Right hindlimb (tissue), 1 donor: ENCODE measurements at places on chromosomes 1 and 21.

DNA sequence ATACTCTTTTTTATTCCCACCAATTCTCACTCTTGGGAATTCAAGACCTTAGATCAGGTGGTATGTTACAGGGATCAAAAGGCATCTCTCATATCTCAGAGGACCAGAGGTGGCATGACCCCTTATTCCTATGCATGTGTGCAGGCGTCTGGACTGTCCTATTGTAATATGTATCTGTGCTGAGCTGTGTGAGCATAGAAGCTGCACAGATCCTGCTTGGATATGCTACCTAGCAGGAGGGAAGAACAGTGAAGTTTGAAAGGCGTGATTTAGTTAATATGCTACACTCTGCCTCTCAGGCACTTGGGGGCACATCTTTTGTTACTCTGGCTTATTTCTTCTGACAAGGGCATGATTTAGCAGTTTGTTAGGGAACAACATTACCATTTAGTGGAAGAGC lies 86.7 kb upstream of the ZRANB2 start:
- DNase-seq: no peak

DNA sequence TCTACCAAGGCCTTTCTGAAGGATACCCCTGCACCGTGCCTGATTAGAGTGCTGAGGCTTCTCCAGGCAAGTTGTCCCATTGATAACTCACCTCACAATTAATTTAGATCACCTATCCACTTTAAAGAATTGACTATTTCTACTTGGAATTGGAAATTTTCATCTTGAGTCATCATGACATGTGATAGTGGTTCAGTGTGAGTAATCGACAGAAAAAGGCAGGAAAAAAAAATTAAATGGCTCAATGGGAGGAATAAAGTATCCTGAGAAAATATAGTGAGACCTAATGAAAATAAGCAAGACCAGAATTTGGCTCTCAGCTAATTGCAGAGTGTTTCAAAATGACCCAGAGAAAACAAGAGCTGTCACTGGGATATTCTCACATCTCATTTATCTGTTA lies 222.4 kb upstream of the C8B start:
- DNase-seq: no peak

- DNase-seq: no peak
Measured at GRCh38 chr1:207654320-207654719, 9.4 kb downstream of the CR1L start.

DNA sequence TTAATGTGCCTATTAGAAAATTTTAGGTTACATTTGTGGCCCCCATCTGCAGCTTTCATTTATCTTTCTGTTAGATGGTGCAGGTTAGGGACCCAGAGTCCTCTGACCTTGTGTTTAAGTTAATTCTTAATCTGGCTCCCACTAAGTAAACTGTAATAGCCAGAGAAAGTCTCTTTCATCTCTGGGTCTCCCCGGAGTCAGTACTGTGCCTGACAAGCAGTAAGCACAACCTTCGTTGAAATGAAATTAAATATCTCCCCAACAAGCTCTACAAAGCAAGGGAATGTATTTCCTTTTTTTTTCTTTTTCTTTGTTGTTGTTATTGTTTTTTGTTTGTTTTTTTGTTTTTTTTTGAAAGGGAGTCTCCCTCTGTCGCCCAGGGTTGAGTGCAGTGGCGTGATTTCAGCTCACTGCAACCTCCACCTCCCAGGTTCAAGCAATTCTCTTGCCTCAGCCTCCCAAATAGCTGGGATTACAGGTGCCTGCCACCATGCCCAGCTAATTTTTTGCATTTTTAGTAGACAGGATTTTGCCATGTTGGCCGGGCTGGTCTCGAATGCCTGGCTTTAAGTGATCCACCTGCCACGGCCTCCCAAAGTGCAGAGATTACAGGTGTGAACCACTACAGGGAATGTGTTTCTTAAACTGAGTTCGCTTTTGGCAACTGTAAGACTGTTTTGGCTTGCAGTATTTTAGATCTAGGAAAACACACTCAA lies 81.6 kb downstream of the HHIPL2 start:
- no peak for DNase-seq

GRCh38 chr1:17953921-17954320 lies 153.7 kb upstream of the IGSF21 start:
- no peak for DNase-seq

DNA sequence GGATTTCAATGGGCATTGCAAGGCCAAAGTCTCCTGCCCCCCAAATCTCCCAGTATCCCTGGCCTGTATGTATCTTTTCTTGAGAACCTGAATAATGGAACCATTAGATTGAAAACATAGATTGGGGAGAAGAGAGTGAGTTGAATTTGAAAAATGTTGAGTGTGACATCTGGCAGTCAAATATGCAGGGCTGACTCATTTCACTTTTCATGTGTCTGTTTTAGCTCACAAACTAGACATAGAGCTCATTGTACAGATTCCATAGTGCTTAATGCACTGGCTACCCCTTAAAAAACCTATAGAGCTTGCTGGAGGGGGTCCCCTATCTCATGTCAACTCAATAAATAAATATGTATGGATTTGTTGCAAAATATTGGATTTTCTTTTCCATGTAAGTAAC lies 30.8 kb downstream of the DDR2 start:
- DNase-seq: no peak

- no peak for DNase-seq
Measured at GRCh38 chr1:87462894-87463293, 134.2 kb downstream of the LMO4 start.

GRCh38 chr1:178961331-178961730 lies 64.4 kb upstream of the FAM20B start:
- no peak for DNase-seq

DNA sequence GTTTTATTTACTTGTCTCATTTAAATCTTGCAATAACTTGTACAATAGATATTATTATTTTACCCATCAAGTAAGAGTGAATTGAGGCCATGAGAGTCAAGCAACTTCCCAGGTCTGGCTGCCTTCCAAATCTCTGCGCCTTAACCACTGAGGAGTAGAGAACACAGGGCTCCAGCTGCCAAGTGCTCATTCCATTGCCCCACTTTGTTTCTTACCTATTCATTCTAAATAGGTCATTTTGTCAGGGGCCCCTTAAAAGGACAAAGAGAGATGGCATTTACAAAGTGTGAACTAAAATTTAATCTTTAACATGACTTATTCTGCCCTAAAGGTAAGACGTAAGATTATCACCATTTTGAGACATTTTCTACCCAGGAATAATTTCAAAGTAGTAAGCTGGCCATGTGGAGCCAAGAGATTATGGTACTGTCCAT lies 3.5 kb downstream of the PPP1R15B start:
- peak; percentile 69 for DNase-seq

GRCh38 chr1:227707846-227708245 lies 27.3 kb downstream of the JMJD4 start:
- DNase-seq: no peak

DNA sequence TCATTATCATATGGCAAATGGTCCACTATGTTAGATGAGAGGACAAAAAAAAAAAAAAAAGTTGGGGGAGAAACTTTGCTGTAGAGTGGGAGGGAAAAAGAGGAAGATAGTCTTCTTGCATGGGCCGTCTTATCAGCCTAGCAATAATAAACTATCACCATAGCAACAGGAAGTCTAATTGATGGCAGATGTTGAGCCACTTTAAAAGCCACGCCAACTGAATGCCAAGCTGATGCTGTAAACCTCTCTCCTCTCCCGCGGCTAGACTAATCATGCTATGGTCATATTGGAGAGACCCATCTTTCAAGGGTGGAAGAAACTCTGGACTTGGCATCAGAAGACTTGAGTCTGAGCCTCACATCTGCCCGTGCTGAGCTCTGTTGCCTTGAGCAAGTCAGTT lies 122.2 kb upstream of the HOOK1 start:
- DNase-seq: no peak

DNA sequence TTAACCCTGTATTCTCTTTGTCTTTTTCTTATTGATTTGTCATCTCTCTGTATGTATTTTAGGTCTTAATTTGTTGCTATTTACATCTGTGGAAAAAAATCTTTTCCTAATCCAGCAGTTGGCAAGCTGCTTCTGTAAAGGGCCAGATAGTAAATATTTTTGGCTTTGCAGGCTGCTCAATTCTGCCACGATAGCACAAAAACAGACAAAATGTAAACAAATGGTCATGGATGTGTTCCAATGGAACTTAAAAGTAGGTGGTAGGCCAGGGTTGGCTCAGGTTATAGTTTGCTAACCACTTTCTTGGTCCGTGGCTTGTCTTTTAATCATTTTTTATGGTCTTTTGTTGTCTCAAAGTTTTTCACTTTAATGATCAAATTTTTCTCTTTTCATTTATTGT lies 371.8 kb downstream of the HHAT start:
- DNase-seq: no peak

DNA sequence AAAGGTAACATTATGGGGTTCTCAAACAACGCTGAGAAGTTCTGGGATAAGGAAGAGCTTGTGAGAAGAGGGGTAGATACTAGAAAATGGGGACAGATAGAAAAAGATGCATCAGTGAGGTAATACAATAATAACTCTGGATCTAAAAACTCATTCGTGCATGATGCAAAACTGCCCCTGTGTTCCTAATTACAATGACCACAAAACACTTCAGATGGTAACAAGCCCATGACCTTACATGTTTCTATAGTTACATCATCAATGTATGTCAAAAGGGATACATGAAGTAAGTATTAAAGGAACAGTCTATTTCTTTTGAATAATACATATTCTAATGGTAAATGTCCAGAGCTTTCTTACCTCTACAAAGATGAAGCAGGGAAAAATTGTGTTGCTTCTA lies 110.6 kb upstream of the PLPPR5 start:
- no peak for DNase-seq

GRCh38 chr1:183237046-183237445 lies 51.0 kb downstream of the LAMC2 start:
- DNase-seq: no peak

GRCh38 chr1:210647406-210648333 lies 319.0 kb downstream of the HHAT start:
- no peak for DNase-seq

DNA sequence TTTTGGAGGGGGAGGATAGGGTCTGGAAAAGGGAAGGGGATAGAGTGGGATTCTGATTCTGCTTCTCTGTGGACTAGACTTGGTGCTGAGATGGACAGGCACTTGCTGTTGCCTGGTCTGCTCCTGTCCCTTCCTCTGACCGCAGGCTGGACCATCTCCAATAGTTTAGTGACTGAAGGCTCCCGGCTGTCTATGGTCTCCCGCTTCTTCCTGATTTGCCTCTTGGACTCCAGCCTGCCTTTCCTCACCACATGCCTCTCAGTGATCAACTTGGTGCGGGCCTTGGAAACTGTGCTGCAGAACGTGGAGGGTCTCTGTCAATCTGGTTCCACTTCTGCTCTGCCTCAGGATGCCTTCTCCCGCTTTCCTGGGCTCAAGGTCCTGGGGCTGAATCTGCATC lies 6.3 kb upstream of the ZSCAN20 start:
- DNase-seq: no peak

DNA sequence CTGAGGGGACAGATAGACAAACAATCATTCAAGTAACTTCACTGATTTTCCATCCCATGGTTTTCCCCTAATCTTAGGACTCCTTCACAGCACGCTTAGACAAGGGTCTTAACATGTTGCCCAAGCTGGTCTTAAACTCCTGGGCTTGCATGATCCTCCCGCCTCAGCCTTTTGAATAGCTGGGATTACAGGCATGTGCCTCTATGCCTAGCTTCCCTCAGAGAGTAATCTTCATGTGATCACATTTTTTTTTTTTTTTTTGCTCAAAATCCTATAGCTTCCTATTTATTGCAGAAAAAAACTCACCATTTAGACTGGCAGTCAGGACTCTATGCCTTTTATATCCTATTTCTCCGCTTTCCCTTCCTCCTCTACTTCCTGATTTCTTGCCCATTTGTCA lies 90.4 kb upstream of the DPH5 start:
- no peak for DNase-seq
